ENCODE measurements at places on chromosomes 7 and 10.

- no peak for DNase-seq
These were observed 26.3 kb downstream of the NEURL1 start for GRCh38 chr10:103519798-103520197.

DNA sequence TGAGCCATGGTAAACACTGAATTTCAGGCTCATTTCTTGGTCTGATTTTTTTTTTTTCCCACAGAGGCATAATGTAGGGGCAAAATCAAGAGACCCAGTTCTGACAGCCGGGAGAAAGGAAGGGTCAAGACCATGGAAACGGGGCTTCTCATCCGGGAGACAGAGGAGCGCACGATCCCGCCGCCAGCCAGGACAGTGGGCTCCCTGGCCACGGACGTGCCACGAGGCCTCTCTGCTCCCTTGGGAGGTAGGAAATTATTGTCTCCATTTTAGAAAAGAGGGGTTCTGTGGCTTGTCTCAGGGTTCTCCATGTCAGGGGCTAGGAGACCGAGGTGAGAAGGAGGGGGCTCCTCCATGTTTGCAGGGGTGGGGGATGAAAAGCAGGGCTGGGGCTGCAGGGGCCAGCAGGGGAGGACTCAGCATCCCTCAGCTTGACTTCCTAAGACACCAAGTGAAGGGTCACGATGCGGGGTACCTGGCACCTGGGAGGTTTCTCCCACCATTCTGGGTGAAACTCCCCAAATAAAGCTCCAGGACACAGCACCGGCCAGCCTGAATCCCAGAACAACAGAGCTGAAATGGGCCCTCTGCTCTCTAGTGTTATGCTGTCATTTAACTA lies 37.6 kb downstream of the PPIF start:
- DNase-seq: peak; percentile 26

GRCh38 chr10:37263304-37263703 lies 137.9 kb downstream of the ANKRD30A start:
- no peak for DNase-seq

- DNase-seq: no peak
These were observed 85.4 kb upstream of the RHOBTB1 start for GRCh38 chr10:61029411-61029810.

DNA sequence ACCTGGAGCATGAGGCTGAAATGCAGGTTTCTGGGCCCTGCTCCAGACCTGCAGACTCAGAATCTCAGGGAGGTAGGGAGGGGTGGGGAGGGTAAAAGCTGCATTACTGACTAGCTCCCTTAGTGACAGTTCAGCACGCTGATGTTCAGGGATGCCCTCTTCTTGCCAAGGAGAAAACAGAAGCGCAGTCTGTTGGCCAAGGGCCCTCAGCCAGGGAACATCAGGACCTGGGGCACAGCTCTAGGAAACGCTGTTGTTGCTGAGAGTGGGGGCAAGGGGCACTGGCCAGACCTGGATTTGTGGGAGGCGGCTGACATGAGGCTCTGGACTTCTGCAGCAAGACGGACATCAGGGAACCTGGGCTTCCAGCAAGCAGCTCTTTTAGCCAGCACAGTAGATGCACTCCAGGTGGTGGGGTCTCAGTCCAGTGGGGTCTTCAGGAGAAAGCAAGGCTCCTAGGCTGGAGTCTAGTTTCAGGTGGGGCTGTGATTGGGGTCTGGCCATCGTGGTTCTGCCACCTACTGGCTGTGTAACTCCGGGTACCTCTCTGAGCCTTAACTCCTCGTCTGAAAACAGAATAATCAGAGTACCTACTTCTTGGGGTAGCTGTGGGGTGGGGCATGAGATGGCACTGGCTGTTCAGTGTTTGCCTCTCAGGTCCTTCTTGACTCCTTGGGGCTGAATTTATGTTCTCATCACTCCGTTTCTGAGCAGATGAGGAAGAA lies 72.9 kb upstream of the PRLHR start:
- DNase-seq: no peak

GRCh38 chr7:13742811-13743210 lies 246.7 kb downstream of the ETV1 start:
- peak; percentile 29 for DNase-seq

DNA sequence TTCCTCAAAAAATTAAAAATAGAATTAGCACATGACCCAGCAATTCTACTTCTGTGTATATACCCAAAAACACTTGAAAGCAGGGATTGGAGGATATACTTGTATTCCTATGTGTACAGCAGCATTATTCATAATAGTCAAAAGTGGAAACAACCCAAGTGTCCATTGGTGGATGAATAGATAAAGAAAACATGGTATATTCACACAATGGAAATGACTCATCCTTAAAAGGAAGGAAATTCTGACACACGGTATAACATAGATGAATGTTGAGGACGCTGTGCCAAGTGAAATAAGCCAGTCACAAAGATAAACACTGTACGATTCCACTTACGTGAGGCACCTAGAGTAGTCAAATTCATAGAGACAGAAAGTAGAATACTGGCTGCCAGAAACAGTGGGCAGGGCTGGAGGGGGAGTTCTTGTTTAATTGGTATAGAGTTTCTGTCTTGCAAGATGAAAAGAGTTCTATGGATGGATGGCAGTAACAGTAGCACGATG lies 26.6 kb upstream of the KAT6B start:
- DNase-seq: no peak

DNA sequence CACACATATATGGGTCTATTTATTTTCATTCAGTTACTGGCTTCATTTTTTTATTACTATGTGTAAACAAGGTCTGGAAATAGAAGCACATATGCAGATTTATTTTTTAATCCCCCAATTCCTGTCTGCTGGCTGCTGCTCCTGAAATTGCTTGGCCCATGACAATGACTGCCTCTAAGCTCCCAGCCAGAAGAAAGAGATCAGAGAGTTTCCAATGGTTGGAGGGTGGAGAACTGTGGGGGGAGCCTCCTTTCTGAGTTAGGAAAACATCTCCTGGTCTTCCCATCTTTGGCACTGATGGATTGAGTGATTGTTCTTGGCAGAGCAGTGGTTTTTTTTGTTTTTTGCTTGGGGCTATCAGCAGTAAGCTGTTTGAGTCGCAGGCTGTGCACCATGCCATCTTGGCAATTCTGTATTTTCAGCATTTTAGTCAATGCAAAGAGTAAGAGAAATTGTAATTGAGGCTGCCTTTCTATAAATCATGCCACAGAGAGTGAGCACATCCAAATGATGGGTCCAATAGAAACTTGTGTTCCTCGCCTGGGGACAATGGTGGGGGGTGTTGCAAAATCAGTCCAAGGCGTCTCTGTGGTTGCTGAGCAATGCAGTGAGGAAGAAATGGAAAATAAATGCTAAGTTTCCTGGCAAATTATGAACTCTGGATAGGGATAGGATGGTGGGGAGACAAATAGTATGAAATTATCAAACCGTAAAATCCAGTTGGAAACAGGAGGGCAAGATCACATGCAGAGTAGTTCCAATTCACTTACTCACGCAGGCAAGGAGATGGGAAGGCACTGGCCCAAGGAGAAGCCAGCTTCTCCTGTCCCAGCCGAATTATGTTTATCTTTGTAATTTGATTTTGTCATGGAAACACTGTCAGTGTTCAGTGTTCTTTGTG lies 382.4 kb downstream of the SORCS3 start:
- no peak for DNase-seq

GRCh38 chr7:28579571-28579970 lies 167.3 kb downstream of the CREB5 start:
- no peak for DNase-seq

GRCh38 chr7:44400033-44400511 lies 74.7 kb upstream of the CAMK2B start:
- no peak for DNase-seq

- DNase-seq: no peak
These were observed 435.2 kb upstream of the SEMA3A start for GRCh38 chr7:84629640-84630318.

DNA sequence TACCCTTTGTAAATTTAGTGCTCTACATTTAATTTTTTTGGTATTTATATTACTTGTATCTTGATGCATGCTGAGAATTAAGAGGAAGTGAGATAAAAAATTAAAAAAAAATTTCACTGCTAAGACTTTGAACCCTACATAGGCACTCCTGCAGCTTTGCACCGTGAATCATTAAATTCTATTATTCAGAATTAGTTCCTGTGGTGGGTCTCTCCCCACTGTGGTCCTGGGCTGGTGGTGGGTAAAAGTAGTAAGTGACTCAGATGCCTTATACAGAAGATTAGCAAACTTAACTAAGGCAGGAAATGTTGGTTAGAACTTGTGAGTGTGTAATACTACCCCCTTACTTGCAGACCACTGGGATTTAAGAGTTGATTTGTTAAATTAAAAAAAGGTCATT lies 72.6 kb downstream of the AP3M1 start:
- no peak for DNase-seq

DNA sequence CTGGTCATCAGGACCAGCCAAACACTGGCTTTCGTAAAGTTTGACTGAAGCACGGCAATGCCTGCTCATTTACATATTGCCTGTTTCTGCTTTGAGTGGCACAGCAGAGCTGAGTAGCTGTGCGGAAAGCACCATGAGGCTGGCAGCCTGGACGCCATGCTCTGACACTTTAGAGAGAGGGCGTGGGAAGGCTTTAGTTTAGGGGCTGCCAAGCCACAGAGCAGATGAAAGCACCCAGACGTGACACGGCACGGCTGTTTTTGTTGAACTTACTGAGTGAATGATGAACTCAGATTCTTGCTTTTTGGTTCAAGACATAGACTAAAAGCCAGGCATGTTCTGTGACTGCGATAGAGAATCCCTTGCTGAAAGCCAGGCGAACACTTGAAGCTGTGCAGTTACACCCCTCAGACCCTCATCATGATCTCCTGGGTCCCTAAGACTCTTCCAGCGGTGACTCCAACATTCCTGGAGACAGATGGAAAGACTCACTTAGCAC lies 182.1 kb downstream of the ZMYND11 start:
- no peak for DNase-seq

DNA sequence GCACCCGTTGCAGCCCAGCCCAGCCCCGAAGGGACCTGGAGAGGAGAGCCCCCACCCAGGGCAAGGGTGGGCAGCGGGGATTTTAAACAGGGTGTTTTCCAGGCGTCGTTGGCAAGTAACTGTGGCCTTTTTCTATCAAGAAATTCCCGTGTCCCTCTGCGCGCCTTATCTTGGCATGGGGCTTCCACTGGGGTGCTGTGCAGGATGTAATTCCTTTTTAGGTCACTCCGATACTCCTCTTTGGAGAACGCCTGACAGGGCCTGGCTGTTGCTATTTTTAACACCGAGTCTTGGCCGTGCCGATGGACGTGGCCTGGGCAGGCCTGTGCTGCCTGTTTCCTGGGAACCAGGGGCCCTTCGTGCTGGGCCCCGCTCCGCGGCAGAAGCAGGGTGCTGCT lies 93.8 kb downstream of the INPP5A start:
- no peak for DNase-seq

GRCh38 chr7:37277513-37277912 lies 171.2 kb downstream of the ELMO1 start:
- no peak for DNase-seq

DNA sequence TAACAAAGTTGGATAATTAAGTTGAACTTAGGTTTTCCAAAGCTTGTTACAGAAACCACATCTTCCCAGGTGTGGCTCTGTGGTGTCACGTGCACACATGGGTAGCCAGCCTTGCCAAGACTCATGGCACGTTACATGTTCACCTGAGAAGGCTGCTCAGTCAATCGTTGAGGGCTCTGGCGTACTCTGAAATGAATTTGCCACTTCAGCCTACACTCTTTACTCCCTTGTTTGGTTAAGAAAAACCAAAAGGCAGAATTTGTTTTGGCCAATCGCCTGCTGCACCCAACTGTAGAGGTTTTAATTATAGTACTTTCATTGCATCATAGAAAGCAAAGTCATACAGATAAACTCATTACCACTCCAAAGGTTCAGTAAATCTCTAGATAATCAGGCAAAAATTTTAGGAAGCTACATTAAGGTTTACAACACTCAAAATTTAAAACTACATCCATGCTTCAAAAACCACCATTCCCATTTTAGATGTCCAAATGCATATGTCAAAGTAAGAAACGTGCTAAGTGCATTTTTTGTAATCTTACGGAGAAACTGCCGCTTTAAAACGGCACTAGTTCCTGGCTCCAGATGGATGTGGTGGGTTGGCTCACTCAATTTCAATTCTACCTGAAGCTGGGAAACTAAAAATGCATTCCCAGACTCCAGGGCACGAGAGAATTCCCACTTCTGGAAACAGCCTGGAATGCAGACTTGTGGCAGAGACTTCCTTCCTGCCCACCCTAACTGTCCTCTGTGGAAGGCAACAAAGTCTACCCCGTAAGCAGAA lies 88.4 kb downstream of the DIP2C start:
- DNase-seq: no peak

DNA sequence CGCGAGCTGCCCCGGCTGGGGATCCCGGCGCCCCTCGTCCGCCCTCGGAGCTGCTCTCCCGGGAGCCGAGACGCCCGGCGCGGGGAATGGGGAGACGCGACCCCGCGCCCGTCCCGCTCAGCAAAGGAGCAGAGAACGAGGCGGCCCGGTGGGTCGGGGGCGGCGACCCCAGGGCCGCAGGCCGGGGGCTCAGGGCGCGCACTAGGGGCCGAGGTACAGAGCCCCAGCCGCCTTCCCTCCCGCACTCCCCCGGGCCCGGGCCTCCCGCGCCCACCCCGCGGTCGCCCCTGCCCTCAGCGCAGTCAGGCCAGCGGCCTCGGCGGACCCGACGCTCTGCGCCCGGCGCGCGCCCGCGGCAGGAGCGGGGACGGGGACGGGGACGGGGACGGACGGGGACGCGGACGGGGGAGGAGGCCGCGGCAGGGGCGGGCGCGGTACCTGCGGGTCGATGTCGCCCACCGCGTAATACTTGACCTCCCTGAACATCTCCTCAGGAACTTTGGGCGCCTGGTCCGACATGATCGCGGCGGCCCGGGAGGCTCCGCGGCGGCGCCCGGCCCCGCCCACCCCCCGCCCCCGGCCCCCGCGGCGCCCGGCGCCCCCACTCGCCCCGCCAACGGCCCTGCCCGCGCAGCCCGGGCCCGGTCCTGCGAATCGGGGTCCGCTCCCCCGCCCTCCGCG lies 373 bp downstream of the PAXIP1 start:
- DNase-seq: peak; percentile 80

- no peak for DNase-seq
These were observed 25.3 kb downstream of the CCDC6 start for GRCh38 chr10:59880971-59881510.
